ENCODE measurements at places on chromosomes 7 and 10. TPM values are rescaled to one million over a fixed set of nuclear protein-coding genes. Genes with fewer than 3 reads are reported as not detected.

GNAT3 gene
- polyA plus RNA-seq, result not detected

NUTM2B gene
- polyA plus RNA-seq, result 0.32 TPM

ZDHHC4 gene
- 54.6 TPM for polyA plus RNA-seq

CYP3A7 gene
- 0.06 TPM for polyA plus RNA-seq

NEUROG3 gene
- polyA plus RNA-seq, result not detected

GIMAP6 gene
- polyA plus RNA-seq, result 30.3 TPM

SLC16A9 gene
- 1.2 TPM for polyA plus RNA-seq

SPAM1 gene
- not detected for polyA plus RNA-seq

GRCh38 chr7:38512704-38513103 lies 118.5 kb downstream of the AMPH start:
- no peak for DNase-seq

- no peak for DNase-seq
Measured at GRCh38 chr7:36088553-36088952, 64.5 kb upstream of the EEPD1 start.

DNA sequence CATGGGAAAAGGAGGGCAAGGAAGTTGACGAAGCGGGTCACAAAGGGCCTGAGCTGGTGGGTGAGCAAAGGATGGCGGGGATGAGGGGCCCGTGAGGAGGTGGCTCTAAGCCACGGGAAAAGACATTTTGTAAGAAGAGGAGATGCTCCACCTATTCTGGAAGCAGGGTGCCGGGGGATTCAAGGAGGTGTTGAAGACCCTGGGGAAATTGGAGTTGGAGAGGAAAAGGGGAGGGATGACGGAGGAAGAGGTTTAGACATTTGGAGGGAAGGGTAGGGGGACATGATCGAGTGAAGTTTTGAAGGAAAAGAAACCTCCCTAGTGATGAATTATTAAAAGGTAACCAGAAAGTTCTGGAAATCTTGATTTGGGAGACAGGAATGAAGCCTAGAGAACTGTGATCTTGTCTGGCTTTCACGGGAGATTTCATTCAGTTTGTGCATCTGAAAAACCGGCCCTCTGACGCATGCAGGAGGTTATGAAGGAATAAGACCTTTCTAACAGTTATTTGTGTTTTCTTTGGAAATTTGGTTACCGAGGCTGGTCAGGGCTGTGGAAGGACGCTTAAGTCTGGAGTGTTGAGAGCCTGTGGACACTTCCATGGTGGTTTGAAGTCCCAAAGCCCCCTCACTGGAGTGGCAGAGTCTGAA lies 1.4 kb downstream of the SMO start:
- no peak for DNase-seq

DNA sequence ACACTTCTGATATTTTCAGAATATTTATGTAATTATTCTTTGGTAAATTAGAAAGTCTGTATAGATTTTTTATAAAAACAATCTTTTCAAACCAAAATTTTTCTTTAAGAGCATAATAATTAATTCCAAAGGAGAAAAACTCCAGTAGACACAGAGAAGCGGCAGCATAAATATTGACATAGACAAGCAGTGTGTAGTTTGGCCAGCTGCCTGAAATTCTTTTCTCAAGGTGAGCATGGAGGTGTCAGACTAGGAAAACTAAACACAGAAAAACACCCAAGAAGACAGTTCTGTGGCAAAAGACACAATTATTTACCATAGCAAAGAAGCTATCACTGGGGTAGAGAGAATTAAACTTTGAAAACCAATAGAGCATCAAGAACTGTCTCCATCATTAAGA lies 82.4 kb downstream of the KLF6 start:
- no peak for DNase-seq

DNA sequence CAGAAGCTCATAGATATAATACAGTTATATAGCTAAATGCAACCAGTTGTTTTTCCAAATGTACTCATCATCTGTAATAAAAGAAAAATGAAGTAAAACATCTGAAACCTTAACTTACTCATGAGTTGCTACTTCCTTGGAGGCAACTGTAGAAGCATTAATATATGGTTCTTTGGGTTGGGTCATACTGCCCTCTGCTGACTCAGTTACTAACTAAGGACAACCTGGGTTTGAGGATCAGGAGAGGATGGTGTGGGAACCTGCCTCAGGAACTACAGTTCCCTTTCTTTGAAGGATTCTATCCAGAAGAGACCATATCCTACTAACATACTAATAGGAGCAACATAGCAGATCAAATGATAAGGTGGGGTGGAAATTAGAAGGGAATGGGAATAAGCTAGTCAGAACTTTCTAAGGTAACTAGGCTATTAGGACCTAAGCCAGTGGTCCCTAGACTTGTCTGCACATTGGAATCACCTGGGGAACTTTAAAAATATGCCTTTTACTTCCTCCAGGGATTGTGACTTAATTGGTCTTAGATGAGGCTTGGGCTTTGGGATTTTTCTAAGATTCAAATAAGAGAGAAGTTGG lies 20.7 kb downstream of the COX15 start:
- DNase-seq, result no peak

DNA sequence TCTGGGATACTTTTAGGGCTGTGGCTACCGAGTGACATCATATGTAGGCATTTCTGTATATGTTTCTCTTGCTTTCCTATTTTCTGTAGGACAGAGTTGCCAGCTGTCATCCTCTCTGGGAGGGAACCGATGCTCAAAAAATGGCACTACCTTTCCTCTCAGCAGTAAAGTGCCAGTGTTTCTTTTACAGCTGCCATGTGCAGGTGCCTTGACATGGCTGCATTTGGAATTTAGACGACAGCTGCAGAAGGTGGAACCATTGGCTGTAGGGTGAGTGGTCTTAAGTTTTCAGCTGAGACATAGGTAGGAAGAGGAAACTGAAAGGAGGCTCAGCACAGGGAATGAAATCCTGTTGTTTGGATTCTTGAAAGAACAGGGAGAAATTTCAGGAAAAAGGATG lies 20.2 kb upstream of the RPA3 start:
- DNase-seq, result no peak

DNA sequence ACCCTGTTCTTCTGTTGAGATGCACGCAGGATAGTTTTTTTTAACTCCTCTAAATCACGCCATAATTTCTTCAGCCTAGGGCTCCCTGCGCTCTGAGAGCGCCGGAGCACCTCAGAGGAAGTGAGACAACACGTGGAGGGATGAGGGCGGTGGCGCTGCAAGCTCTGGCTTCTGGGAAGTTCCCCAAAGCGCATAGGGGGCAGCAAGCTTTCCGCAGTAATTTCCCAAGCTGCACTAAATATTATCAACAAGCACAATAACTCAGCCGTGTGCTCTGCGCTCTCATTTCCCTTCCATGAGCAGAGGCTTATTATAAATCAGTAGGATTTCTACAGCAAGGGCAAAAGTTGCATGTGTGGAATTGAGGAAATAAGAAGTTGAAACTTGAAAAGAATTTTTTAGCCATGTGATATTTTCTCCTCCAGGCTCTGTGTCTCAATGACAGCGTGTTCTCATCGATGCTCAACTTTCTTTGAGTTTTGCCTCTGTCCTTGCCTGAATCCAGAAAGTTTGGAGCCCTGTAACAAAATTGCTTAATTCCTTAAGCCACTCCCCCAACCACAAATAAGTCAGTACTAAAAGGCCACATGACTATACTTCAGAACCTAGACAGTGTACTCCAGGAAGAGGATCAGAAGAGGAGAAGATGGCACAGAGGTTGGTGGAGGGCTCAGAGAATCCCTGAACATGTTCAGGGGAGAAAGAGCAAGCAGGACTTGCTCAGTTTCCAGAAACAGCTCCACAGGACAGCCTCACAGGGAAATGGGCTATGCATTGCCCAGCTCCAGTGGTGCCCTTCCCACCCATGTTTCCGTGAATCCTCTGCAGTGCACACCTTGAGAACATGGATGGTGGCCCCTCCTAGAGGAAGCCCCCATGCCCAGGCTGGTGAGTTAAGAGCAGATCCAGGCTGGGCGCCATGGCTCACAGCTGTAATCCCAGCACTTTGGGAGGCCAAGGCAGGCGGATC lies 221.5 kb upstream of the GHITM start:
- no peak for DNase-seq

GRCh38 chr7:151600331-151600730 lies 80.6 kb upstream of the RHEB start:
- DNase-seq, result no peak

DNA sequence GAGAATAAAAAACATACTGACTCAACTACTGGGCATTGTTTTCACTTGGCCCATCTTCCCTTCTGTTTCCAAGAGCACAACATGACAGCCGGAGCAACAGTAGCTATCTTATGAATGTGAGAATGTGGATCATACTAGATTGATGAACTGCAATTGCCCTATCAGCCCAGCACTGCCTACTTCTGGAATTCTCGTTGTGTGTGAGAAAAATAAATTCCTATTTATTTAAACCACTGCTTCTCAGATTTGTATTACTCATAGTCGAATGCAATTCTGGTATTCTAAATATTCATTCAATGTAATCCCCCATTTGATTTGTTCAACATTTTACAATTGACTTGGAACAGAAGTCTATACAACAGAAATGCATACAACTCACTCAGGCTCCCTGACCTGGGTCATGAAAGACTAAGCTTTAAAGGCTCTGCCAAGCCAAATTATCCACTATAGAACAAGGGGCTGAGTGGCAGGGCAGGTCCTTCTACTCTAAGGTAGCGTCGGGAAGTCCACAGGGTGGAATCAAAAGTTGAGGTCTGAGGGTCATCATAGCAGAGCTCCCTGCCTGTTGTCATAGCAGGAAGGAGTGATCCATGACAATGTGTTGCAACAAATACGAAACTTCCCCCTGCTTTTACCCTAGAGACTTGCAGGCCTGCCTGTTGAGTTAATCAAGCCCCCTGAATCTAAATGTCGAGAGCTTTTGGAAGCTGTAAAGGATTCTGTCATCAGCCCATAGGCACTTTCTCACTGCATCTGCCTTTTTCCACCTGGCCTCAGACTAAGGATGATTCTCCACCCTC lies 12.4 kb upstream of the JAZF1 start:
- no peak for DNase-seq

GRCh38 chr10:120993089-120993488 lies 141.9 kb downstream of the WDR11 start:
- DNase-seq, result no peak

- no peak for DNase-seq
Measured at GRCh38 chr10:61662794-61663259, at the start of gene CABCOCO1. Gene CABCOCO1 (plus strand): TSS chr10:61662929. CDS start chr10:61662973, 44 bp downstream.

GRCh38 chr7:69843653-69844052 lies 245.4 kb downstream of the AUTS2 start:
- no peak for DNase-seq

DNA sequence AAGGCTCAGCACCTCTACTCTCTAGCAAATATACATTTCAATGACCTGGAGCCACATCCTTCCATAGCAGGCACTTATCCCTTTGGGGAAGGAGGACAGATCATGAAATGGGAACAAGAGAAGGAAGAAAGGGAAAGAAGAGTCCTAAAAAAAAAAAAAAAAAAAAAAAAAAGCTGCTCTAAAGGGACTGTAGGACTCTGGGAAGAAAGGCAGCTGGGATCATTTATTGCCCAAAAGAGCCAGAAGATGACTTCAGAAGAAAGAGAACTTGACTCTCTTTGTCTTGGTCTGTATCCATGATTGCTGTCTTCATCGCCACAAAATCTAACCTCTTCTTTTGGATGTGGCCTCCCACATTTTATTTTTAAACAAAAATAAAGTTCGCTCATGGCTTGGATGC lies 203.6 kb upstream of the CELF2 start:
- DNase-seq, result no peak

GRCh38 chr10:89207181-89207800 lies at the start of gene CH25H:
Gene CH25H (minus strand): TSS chr10:89207317. CDS start chr10:89207292, 25 bp downstream.
- no peak for DNase-seq

- DNase-seq, result no peak
Measured at GRCh38 chr10:73768881-73769280, 13.0 kb upstream of the CHCHD1 start.

DNA sequence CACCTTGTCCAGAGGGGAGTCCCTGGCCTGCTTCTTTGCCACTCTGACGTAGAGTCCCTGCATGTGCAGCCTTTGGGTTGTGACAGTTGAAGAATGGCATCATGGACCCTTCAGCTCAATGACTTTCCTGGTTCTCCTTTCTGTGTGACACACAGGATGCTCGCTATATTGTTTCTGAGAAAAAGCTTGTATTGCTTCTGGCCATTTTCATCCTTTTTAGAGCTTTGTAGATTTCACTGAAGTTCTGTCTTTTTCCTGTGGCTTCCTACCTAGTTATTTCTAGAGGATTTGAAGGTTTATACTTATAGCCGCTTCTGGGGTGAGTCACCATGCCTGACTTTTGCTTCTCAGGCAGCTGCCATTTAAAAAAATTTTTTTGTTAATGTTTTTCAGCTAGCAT lies 27.0 kb downstream of the SND1 start:
- no peak for DNase-seq

- no peak for DNase-seq
Measured at GRCh38 chr7:105149827-105150226, 135.8 kb downstream of the KMT2E start.

DNA sequence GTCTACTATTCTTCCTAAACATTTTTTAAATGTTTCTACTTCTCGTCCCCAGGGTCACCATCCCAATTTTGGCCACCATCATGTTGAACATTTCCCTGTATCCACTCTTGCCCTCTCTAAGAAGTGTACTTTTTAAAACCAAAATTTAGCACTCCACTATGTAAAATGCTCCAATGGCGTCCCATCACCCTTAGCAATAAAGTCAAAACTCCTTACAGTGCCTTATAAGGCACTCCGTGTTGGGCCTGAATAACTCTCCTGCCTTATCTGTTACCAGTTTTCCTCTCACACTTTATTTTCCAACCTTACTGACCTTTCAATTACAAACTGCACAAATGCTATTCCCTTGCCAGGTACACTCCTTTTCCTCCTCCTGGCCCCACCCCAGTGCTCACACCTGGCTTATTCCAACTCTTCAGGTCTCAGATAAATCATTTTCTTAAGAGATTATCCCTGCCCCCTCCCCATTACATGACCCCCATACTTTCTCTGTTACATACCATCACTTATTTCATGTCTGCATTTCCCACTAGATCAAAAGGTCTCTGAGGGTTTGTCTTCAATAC lies 1.3 kb downstream of the TMEM168 start:
- DNase-seq, result no peak

GRCh38 chr7:84841809-84842208 lies 345.0 kb downstream of the SEMA3D start:
- no peak for DNase-seq

DNA sequence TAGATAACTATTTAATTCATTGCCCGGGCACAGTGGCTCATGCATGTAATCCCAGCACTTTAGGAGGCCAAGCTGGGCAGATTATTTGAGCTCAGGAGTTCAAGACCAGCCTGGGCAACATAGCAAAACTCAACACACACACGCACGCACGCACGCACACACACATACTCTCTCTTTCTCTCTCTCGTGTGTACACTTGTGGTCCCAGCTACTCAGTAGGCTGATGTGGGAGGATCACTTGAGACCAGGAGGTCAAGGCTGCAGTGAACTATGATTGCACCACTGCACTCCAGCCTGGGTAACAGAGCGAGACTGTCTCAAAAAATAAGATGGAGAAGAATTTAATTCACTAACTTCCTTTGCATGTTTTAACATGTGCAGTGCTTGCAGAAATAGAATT lies 38.1 kb downstream of the PTPN12 start:
- no peak for DNase-seq

GRCh38 chr7:150481186-150481920 lies 30.9 kb downstream of the GIMAP8 start:
- DNase-seq, result no peak
